Nucleus accumbens (tissue), 56 donors: ENCODE measurements at places on chromosomes 7 and 10.

GRCh38 chr7:150323682-150324372 is 482 bp upstream of the ACTR3C start:
- no peak for DNase-seq

DNA sequence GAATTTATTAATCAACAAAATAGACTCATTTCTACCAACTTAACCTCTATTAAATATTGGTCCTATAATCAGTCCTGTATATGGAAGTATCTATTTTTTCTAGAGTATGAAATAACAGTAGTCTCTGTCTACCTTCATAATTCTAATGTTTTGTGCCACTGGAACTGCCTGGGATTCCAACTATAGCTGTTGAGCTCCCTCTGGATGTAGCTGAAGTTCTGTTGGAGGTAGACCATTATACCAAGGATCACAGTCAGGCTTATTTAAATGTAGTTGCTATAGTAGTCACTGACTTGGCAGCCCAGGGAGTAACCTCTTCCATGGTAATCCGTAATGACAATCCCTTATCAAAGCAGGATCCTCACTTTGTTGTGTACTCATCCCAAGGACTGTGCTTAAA is 48.5 kb upstream of the PHYHIPL start:
- no peak for DNase-seq

- DNase-seq: no peak
These were observed 4.1 kb downstream of the HOXA9 start for GRCh38 chr7:27161214-27161720.

- no peak for DNase-seq
These were observed 5.0 kb upstream of the TACR2 start for GRCh38 chr10:69421611-69422308.

DNA sequence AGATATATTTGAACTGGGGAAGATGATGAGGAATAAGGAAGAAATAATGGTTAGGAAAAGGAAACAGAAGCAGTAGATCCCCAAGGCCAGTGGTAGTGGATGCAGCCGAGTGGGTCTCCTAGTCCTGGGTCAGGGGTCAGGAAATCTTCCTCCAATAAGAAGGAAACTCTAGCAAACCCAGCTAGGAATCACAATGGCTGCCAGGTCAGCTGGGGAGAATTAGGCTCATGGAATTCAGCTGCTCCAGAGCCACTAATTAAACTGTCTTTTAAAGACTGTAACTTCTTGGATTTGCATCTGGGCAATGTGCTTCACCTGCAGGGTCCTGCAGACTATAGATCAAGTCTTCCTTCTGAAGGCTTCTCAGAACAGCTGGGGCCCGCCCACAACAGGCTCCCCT is 644.4 kb downstream of the KCNMA1 start:
- no peak for DNase-seq

DNA sequence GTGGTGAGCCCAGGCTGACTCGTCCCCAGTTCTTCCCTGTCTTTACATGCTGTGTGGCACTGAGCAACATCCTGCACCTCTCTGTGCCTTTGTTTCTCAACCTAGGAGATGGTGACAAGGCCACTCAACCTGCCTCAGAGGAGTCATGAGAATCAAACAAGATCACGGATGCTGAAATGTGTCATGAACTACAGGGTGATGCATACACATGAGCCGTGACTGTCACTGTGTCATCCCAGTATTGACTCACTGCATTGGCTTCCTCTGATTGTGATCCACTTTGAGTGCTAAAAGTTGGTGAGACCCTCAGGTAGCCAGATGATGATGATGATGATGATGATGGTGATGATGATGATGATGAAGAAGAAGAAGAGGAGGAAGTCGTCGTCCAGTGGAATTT is 11.5 kb downstream of the C10orf71 start:
- no peak for DNase-seq

DNA sequence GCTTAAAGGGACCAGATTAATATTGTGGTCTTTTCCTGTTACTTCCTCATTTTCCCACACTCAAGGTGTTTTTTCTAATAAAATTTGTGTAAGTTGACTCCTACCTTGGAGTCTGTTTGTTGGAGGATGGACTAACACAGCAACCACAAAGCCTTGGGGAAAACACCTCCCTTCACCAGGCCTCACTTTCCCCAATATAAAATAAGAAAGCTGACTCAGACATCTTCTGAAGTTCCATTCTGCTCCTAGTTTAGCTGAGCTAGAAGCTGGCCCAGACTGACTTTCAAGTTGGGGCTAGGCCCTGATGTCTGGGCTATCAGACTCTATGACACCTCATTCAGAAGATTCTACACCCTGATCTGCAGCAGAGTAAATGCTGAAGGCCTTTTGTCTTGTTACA is 73.0 kb upstream of the ADRB1 start:
- DNase-seq: no peak

DNA sequence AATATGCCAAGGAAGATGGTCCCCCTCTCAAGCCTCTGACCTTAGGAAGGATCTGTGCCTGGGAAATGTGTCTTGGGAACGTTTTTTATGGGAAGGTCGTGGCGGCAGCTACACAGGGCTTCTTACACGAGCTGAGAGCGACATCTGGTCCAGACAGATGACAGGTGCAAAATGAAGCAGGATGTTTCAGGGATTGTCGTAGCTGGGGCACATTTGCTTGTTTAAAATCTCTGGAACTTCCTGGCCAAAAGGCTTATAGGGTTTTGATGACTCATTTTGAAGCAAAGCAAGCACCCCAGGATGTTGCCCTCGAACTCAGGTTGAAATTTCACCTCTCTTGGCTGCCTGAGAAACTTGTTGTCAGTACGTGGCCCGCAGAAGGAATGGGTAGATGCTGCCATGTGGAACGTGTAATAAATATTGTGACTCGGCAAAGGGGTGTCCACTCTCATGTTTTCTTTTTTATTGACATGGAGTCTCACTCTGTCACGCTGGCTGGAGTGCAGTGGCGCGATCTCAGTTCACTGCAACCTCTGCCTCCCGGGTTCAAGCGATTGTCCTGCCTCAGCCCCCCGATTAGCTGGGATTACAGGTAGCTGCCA is 117.5 kb downstream of the CAMK1D start:
- DNase-seq: no peak

- no peak for DNase-seq
These were observed 416.4 kb downstream of the GFRA1 start for GRCh38 chr10:115856580-115856979.

DNA sequence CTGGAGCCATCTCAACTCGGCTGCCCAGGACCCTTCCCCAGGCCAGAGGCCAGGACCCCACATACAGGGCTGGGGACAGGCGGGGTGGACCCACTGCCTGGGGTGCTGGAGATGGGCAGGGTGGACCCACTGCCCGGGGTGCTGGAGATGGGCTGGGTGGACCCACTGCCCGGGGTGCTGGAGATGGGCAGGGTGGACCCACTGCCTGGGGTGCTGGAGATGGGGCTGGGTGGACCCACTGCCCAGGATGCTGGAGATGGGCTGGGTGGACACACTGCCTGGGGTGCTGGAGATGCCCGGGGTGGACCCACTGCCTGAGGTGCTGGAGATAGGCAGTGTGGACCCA is 32.4 kb upstream of the FOXL3 start:
- DNase-seq: no peak

- DNase-seq: no peak
These were observed 131.9 kb downstream of the KAT6B start for GRCh38 chr10:74958316-74958715.

- no peak for DNase-seq
These were observed 33.0 kb downstream of the CYP26A1 start for GRCh38 chr10:93106631-93107072.

GRCh38 chr10:113045147-113046055 is 95.4 kb downstream of the TCF7L2 start:
- DNase-seq: no peak

DNA sequence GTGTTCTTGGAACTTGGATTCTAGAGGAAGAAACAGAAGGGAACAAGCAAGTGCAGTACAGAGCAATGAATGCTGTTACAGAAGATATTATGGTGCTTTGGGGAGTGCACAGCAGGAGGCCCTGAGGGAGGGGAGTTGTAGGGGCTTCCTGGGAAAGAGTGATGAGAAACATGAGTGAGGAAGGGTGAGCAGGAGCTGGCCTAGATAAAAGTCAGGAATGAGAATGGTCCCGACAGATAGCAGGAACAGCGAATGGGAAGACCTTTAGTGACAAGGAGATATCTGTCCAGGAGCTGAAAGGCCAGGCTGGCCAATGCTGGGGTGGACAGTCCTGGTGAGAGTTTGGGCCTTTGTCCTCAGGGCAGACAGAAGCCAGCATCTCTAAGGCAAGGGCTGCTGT is 20.6 kb upstream of the CCNJ start:
- DNase-seq: no peak

- no peak for DNase-seq
These were observed 1135.2 kb downstream of the CNTNAP2 start for GRCh38 chr7:147251751-147252325.

DNA sequence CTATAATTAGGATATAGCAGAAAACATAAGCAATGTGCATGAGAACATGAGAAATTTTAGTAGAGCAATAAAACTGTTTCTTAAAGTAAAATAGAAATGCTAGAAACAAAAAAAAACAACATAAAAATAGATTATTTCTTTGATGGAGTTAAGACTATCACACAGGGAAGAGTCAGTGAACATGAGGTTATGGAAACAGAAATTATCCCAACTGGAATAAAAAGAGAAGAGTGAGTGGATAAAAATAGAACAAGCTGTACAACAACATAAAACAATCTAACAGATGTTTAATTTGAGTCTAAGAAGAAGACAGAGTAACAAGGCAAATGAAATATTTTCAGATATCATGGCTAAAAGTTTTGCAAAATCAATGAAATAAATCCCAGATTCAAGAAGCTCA is 7.5 kb upstream of the OR6B1 start:
- DNase-seq: no peak

- DNase-seq: no peak
These were observed 204.6 kb upstream of the FOXP2 start for GRCh38 chr7:114209968-114210367.

GRCh38 chr10:29790207-29790606 is 155.4 kb upstream of the SVIL start:
- DNase-seq: no peak

DNA sequence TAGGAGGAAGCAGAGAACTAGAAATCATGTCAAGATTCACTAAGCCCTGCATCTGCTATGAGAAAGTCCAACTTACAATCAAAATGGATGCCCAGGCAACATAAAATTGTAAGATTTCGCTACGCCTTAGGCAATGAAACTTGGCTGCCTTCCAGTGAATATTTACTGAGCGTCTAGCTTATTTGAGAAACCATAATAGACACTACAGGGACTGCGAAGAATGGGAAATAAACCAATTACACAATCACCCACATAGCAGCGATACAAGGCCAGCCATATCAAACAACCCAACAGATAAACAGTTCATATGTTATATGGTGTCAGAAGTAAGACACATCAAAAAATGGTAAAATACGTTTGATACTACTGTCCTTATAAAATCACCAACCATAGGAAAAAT is 545.0 kb upstream of the C7orf33 start:
- no peak for DNase-seq

DNA sequence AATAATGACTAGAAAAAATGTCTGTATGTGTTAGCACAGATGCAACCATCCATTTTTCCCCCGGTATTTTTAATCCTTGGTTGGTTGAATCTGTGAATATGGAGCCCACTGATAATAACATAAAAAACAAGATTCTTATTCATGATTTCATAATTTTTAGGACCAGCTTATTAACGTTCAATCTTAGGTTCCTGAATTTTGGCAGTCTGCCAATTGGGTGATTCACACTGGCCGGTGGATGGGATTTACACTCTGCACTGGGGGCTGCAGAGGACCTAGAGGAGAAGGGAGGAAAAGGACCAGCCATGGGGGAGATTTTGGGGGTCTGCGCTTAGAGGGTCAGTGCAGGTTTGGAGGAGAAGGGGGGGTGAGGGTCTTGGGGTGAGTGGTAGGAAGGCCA is 327.9 kb downstream of the ACTR3B start:
- DNase-seq: no peak

GRCh38 chr7:80499350-80499953 is 12.4 kb downstream of the GNAT3 start:
- DNase-seq: no peak

GRCh38 chr10:34859170-34859569 is 44.1 kb upstream of the PARD3 start:
- no peak for DNase-seq

DNA sequence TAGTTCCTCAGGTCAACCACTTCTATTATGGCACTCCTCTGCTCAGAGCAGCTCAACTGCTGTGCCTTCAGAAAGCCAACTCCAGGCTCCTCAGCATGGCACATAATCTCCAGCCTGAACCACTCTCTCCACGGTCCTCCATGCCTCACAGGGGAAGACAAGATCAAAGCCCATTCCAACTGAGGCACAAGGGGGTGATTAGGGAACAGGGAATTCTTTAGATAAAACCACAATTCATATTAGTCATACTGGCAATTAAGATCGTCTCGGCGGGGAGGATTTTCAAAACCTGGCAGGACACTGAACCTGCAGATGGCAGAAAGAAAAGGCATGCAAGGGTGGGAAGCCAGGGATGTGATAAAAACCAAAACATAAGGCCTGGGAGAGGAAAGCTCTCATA is 361.6 kb downstream of the FGFR2 start:
- DNase-seq: no peak

DNA sequence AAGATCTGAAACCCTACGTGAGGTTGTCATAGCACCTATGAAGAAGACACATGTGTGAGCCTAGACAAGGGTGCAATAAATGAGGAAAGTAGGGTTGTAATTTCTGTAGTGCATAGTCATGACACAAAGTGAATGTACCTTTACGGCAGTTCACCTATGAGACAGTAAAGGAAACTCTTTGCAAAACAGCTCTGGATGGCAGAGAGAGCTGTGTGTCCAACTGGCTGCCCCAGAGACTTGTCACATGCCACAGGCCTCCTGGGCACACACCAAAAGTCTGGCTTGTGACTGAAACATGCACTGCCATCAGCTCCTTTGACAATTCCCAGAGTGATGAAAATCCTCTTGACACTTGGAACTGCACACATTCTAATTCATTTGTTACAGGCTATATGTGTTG is 90.7 kb upstream of the NAMPT start:
- no peak for DNase-seq

DNA sequence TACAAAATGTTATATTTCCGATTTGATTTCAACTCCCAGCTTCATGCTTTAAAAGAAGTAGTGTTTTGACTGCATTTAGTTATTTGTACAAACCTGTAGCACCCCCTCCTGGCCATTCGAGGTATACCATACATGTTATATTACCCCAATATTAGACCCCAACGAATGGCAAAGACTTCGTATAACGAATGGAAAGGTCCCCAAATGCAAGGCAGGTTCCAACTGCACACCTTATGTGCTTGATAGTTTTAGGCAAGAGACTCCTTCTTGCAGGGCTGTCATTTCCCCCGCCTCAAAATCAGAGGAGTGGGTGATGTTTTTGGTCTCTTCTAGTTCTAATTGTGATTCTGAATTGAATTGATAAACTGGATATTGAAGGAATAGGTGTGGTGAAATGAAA is 101.1 kb upstream of the TARP start:
- DNase-seq: no peak
